NCI-H2081 treated with DMSO at 0.1 percent for 48 hours (cell line): ENCODE measurements at places on chromosomes 2 and 18.

- no peak for DNase-seq
These were observed 21.6 kb upstream of the RPRD1A start for GRCh38 chr18:36089001-36089400.

DNA sequence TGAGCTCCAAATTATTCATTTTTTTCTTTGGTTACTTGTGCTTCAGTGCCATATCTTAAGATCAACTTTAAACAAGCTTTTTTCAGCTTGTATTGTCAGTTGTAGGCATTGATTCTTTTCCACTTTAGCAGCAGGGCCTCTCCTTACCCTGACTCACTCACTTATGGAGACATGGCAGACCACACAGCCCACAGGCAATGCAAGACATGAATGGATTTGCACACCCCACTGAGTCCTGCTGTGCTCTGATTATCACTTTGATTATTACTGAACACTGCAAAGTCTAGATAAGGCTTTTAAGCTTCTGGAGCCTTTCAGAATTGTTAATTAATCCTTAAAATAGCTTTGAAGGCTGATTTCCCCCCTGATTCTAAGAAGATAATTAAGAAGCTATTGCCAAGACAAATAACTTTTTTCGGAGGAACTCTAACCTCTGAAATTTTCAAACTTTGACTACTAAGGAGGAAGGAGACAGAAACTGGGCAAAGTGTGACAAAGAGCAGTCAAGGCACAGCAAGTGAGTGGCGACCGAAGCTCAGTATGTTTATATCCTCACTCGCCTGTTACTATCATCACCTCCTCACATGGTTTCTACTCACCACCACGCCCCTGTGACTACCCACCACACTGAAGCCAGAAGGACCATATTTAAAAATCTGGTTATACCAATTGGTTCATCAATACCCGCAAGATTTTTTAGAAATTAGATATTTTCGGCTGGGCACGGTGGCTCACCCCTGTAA lies 43.3 kb downstream of the CACNB4 start:
- no peak for DNase-seq

DNA sequence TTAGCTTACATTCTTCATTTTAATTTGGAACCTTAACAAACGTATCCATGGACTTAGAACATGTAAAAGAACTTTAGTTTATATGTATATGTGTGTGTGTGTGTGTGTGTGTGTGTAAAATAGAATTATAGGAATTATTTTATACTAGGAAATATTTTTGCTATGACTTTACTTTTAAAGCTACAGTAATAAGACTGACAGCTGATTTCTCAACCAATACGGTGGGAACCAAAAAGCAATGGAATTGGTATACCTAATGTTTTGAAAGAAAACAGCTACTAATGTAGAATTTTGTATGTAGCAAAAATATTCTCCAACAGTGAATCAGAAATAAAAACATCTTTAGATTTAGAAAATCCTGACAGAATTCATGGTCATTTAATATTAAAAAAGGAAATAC lies 146.5 kb upstream of the ARL4C start:
- no peak for DNase-seq

GRCh38 chr2:212811036-212811805 lies 272.6 kb upstream of the ERBB4 start:
- DNase-seq, result no peak
